CD4-positive, alpha-beta T cell (primary cell): ENCODE measurements at places on chromosomes 1 and 21.
A peak's percentile ranks its signal among the peaks of the same experiment; 100 is the strongest.

DNA sequence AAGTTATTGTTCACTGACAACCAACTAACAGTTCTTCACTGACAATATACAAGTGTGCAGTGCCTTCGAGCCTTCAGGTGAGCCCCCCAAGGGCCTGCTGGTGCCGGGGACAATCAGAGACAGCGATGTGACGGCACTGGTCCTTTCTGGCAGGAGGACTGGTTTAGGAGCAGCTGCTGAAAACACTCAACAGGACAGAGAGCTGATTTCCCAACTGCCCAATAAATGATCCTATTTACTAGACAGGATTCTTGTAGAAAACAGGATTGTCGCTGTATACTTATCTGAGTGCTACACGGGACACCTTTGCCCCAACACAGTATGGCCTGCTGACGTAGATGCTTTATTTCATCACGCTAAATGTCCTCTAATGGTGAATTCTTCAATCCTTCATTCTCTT lies 65.4 kb downstream of the TP53BP2 start:
- DNase-seq: no peak

DNA sequence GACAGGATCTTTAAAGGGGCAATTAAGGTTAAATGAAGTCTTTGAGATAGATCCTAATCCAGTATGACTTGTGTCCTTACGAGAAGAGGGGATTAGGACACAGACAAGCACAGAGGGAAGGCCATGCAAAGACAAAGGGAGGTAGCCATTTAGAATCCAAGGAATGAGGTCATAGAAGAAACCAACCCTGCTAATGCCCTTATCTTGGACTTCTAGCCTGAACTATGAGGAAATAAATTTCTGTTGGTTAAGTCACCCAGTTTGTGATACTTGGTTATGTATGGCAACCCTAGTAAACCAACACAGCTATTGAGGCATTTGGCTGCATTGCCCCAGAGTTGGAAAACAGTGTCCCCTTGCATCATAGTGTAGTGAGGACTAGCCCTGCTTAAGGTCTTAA lies 121.3 kb downstream of the MAST2 start:
- DNase-seq: no peak

DNA sequence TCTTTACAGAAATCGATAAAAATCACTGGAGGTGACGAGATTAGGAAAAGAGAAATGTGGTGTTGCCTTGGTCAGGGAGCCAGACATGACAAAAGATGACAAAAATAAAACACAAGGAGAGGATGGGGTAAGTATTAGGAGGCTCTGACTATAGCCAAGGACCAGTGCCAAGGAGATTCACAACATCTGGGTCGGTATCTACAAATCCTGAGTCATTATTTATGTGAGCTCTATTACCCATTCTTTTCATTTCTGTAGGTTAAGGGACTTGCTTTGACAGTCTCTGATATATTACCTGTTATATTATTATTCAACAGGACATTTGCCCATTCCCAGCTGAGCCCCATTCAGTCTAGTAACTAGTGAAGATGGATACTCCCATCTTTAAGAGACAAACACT lies 120.8 kb downstream of the TYW3 start:
- no peak for DNase-seq

GRCh38 chr1:228378873-228379460 lies 27.7 kb downstream of the TRIM11 start:
- no peak for DNase-seq

GRCh38 chr1:247487057-247487456 lies 29.2 kb upstream of the OR2B11 start:
- DNase-seq: peak; percentile 76
